ENCODE measurements at places on chromosomes 11 and 22. TPM values are rescaled to one million over a fixed set of nuclear protein-coding genes. Genes with fewer than 3 reads are reported as not detected.
A peak's percentile ranks its signal among the peaks of the same experiment; 100 is the strongest.

CHRM1 gene
- not detected for total RNA-seq

NPTXR gene
- total RNA-seq, result 5.8 TPM

OR51B2 gene
- total RNA-seq, result not detected

OOSP2 gene
- not detected for total RNA-seq

OOSP3 gene
- total RNA-seq, result not detected

OR8J3 gene
- total RNA-seq, result not detected

HMOX1 gene
- total RNA-seq, result 25.7 TPM

SLC22A6 gene
- not detected for total RNA-seq

OR51E2 gene
- total RNA-seq, result not detected

CCDC81 gene
- 1.4 TPM for total RNA-seq

DNA sequence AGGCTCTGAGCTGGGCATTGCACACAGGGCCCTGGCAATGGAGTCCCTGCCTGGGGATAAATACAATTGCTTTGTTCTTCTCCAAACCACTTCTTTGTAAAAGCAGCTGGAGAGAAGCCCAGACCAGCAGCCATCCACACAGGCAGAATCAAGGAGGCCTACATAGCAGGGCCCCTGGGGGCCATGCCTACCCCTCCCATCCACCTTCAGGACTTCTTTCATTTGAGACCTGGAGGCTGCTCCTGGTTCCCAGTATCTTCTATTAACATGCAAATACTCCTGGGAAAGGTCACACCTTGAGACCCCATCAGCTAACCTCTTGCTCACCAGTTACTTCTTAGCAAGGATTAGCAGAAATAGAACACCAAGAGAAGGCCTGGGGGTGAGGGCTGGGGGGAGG lies 511.1 kb downstream of the SOX6 start:
- DNase-seq, result no peak

- no peak for DNase-seq
Observed at GRCh38 chr11:113651023-113651422, 55.1 kb downstream of the TMPRSS5 start.

- no peak for DNase-seq
Observed at GRCh38 chr11:121521145-121522042, 68.6 kb upstream of the SORL1-AS1 start.

GRCh38 chr22:40250608-40251007 lies 72.9 kb downstream of the TNRC6B start:
- no peak for DNase-seq

- DNase-seq, result peak; percentile 61
Observed at GRCh38 chr11:119134389-119134978, 13.1 kb downstream of the HINFP start.

DNA sequence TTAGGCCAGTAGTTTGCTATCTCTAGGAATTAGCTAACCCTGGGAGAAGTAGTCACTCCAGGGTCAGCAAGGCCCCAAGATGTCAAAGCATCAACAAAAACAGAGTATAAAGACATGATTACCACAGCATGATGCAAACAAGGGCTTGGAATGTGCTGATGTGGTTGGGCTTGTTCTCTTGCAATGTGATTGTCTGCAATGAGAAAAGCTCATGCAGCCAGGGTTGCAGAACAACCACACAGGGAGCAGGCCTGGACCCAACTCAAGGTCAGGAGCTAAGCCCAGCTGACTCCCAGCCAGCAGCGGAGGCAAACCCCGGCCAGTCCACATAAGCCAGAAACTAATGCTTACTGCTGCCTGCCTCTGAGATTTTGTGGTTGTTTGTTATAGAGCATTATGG lies 132.4 kb upstream of the ZC3H12C start:
- no peak for DNase-seq

GRCh38 chr22:41368543-41369423 lies 13.0 kb upstream of the TEF start:
- no peak for DNase-seq

DNA sequence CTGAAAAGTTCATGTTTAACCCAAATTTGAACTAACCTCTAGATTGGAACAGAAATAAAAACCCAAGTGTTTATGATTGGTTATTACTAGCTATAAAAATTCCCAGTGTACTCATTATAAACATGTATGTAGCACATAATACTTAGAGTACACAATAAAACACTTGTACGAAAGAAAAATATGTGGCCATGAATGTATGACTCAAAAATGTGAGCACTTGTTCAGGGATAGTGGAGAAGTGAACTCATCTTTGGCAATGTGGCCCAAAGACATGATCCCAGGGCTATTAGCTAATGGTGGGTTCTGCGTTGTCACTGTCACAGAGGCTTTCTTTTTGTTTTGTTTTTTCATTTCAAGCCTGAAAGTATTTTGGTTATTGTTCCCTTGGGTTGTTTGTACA lies 72.0 kb downstream of the PPFIBP2 start:
- no peak for DNase-seq

DNA sequence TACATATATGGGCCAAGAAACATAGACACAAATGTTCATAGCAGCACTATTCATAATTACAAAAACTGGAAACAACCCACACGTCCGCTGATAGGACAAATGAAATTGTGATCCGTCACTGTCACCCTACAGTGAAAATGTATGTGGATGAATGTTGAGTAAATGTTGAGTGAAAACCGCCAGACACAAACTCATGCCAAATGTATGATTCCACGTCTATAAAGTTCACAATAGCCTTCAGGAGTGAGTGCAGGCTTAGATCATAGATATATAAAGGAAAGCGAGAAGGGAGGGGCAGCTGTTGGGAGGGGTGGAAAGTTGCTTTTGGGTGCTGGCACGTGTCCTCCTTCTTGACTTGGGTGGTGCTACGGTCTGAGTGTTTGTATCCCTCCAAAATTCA lies 33.6 kb downstream of the DBX1 start:
- no peak for DNase-seq

GRCh38 chr11:637593-638521 lies 788 bp downstream of the DRD4 start:
- no peak for DNase-seq

- DNase-seq, result no peak
Observed at GRCh38 chr11:6630632-6631291, 11.5 kb upstream of the TPP1 start.

DNA sequence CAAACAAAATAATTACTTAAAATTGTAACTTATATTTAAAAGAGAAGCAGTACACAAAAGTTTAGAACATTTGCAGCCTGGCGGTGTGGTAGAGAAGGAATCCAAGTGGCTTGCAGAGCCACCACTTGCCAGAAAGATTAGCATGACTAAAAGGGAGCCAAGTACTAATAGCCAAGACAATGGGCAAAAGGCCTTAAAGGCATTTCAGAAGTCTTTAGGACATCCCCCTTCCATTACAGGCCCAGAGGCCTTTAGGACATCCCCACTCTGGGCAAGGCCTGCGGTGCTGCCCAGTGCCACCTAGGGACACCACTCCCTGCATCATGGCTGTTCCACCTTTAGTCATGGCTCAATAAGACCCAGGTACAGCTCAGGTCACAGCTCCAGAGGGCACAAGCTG lies 32.4 kb downstream of the TMEM225 start:
- DNase-seq, result no peak

- no peak for DNase-seq
Observed at GRCh38 chr11:45093761-45094455, 52.5 kb upstream of the PRDM11 start.

GRCh38 chr11:118106789-118107335 lies 20.1 kb upstream of the SMIM35 start:
- DNase-seq, result no peak

GRCh38 chr22:43926349-43926710 lies 2.7 kb downstream of the PNPLA3 start:
- no peak for DNase-seq

DNA sequence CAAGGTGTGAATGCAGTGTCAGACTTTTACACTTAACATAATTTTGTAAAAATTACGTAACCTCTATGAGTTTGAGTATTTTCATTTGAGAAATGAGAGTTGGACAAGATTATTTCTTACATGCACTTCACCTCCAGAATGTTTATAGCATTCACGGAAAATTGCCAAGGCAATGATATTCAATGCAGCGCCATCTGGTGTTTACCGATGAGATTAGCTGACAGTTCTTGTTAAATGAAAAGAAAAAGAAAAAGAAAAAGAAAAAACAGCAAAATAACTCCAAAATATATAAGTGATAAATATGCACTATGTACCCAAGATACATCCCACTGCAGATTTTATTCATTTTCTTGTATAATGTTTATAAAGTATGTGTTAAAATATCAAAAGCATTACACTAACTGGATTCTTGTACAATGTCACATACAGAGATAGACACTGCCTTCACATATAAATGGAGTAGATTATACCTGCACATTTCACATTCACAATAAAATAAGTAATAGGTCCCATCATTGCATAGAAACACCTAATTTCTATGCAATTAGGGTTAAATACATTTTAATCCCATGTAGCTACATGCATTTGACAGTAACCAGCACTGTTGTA lies 976.3 kb upstream of the FAT3 start:
- DNase-seq, result no peak

- DNase-seq, result peak; percentile 63
Observed at GRCh38 chr11:75768909-75769771, 562 bp downstream of the DGAT2 start.

DNA sequence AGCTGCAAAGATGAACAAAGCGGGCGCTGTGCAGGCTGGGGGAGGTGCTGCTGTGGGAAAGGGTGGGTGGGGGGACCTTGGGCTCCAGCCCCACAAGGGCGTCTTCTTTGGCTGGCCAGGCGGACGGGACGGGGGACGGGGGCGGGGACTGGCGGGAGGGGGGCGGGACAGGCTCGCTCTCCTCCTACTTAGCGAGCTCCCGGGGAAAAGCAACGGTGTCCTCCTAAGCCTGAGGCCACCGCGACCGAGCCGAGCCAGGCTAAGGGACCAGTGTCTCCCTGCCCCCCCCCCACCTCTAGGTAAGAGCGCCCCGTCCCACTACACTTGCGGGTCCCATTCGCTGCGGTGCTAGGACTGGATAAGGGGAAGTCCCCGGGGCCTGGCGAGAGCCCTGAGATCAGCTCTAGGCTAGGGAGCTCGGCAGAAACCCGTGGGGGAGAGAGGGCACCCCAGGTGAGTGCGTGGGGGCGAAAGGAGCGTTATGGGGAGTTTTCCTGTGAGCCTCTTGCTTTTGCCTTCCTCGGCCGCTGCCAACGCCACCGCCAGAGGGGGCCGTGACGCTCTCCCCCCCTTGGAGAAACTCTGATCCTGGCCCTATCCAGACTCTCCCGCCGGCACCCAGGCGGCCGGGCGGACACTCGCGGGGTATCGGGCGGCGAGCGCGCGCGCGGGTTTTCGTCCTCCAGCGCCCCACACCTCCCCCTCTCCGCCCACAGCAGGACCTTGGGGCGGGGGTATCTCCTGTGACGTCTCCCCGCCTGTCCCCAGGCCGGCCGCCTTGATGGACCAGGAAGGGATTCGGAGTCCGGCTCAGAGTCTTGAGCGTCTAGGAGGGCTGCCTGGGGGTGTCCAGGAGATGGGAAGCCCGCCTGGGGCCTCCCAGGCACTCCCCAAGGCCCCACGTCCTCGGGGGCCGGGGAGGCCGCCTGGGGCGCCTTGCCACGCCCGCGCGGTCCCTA lies at the start of gene PHLDB1:
Gene PHLDB1 (plus strand): TSS at position 215 of the 959 bp plus-strand sequence. CDS start 6,222 bp downstream, outside the sequence.
- DNase-seq, result peak; percentile 77

DNA sequence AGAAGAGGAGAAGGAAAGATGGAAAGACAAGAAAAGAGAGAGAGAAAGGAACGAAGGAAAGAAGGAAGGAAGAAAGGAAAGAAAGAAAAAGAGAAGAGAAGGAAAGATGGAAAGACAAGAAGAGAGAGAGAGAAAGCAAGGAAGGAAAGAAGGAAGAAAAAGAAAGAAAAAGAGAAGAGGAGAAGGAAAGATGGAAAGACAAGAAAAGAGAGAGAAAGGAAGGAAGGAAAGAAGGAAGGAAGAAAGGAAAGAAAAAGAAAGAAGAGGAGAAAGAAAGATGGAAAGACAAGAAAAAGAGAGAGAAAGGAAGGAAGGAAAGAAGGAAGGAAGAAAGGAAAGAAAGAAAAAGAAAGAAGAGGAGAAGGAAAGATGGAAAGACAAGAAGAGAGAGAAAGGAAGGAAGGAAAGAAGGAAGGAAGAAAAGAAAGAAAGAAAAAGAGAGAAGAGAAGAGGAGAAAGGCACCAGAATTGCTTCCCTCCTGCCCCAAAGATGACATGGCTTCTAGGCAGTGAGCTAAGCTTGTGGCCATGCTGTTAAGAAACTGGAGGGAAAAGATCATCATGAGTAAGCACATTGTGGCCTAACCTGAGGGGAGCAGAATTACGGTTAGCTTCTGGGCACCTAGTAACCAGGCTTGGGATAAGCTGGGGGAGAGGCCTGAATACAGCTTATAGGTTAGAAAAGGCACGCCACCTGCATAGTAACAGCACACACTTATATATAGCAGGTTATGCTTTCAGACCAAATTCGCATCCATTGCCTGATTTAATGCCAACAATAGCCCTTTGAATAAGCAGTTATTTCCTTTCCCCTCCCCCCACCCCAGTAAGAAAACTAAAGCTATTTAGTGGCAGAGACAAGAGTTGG lies 2.3 kb upstream of the ST3GAL4 start:
- no peak for DNase-seq

DNA sequence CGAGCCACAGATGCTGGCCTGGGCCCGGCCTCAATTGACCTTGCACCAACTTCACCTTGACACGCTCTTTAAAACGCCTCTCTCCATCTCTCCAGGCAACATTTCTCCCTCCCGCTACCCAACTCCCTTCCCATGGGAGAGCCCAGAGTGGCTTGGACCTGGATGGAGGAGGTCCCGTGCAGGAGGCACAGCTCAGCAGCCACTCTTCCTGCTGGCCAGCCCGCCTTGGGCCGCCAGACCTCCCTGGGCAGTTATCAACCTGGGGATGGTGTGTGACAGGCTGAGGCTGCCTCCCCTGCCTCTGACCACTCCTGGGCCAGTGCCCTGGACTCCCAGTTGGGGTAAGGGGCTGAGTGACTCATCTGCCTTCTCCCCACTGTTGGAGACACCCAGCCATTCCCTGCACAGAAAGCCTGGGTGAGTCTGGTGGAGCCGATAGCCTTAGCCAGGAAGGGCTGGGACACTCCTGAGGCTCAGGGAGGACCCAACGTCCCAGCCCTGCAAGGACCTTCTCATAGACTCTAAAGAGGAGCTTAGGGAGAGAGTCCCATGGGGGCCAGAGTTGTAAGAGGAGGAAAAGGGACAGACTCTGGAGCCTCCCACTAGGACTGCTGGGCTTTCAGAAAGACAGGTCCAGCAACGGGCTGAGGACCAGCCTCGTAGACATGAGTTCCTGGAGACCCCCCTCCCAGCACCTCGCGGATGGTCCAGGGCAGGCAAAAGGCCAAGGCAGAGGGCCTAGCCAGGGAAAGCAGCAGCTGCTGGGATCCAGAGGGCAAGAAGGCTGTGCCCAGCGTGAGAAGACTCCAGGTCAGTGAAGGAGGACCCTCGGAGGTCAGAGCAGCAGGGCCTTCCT lies 131.7 kb downstream of the CEP164 start:
- no peak for DNase-seq

- DNase-seq, result peak; percentile 62
Observed at GRCh38 chr22:21927174-21927823, 25.3 kb downstream of the PPM1F start.

GRCh38 chr11:108796551-108796950 lies 131.7 kb downstream of the DDX10 start:
- DNase-seq, result no peak

All from H1 (cell line).